NCI-H2029 (cell line): ENCODE measurements at places on chromosomes 6 and 20.

DNA sequence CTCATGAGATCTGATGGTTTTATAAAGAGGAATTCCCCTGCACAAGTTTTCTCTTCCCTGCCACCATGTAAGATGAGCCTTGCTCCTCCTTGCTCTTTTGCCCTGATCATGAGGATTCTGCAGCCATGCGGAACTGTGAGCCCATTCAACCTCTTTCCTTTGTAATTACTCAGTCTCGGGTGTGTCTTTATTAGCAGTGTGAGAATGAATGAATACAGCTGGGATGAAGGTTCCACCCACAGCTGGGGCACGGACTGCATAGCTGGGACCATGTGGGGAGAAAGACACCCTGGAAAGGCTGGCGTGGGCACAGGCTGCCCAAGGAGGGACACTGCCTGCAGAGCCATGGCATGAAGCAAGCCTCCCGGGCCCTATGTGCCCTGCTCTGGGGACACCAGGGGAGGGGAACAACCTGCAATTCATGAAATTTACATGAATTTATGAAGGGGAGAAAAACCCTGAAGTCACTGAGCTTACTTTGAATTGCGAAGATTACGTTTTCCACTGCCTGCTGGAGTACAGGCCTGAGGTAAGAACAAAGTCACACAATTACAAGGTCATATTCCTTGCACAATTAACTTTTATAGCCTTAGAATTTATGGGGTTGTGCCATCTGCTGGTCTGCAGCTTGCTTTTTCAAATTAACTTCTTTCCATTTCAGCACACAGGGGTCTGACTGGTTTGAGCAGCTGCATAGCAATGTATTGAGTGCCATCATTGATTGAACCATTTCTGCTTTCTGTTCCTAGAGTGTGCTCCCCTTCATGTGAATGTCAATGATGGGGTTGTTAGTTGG is 46.2 kb downstream of the SLC22A1 start:
- DNase-seq = no peak

DNA sequence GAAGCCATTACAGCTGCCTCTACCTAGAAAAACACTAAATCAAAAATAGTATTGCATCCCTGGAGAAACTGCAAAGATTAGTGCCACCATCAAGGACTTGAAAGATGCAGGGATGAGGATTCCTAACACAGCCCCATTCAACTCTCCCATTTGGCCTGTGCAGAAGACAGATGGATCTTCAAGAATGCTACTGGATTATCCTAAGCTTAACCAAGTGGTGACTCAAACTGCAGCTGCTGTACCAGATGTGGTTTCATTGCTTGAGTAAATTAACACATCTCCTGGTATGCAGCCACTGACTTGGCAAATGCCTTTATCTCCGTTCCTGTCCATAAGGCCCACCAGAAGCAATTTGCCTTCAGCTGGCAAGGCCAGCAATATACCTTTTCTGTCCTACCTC is 117.4 kb downstream of the TBC1D32 start:
- no peak for DNase-seq

GRCh38 chr6:34248727-34249468 is at the start of gene SMIM29:
TSS of gene SMIM29 (minus strand) at chr6:34249006. CDS start at chr6:34247791, 1,215 bp downstream.
- peak; percentile 95 for DNase-seq

DNA sequence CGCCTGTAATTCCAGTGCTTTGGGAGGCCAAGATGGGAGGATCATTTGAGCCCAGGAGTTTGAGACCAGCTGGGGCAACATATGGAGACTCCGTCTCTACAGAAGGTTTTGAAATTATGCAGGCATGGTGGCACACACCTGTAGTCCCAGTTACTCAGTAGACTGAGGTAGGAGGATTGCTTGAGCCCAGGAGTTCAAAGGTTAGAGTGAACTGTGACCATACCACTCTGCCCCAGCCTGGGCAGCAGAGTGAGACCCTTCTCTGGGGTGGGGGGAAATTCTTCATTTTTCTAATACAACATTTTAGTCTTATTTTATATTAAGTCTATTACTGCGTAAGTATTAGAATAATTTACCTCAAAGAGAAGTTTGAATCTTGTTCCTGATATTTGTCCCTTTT is 20.1 kb upstream of the SUMO4 start:
- DNase-seq = no peak

GRCh38 chr6:50818673-50819072 is at the start of gene TFAP2B:
TSS of gene TFAP2B (plus strand) at chr6:50818871. CDS start at chr6:50818892, 21 bp downstream.
- no peak for DNase-seq

DNA sequence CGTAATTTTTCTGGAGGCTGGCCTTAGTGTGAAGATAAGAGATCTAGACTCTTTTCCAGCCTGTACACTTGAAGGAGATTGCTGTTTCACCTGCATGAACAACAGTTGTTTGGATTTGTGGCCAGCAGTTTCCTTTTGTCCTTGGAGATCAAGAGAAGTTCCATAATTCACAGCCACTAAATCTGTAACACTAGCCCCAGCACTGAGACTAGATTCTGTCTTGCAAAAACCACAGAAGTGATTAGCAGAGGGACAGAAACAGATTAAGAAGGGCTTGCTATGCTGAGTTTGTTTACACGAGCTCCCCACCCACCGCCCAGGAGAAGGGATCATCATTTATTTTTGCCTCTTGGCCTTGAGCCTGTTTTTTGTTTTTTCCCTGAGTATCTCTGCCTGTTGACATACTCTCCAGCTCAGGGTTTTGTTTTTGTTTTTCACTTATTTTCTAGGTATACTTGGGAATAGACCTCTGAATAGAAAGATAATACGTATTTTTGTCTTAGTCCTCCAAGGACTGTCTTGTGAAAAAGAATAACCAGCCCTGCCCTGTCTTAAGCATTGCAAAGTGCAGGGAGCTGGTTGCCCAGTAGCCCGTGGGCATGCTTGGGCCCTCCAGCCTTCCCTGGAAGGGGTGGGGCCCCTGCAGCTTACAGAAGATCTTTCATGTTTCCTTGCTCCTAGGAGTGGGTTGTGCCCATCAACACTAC is 93.1 kb upstream of the SOX4 start:
- DNase-seq = peak; percentile 91

- no peak for DNase-seq
Observed at GRCh38 chr20:17515053-17515452, 16.1 kb downstream of the BFSP1 start.

- no peak for DNase-seq
Observed at GRCh38 chr6:148760568-148761526, 14.0 kb downstream of the UST start.

DNA sequence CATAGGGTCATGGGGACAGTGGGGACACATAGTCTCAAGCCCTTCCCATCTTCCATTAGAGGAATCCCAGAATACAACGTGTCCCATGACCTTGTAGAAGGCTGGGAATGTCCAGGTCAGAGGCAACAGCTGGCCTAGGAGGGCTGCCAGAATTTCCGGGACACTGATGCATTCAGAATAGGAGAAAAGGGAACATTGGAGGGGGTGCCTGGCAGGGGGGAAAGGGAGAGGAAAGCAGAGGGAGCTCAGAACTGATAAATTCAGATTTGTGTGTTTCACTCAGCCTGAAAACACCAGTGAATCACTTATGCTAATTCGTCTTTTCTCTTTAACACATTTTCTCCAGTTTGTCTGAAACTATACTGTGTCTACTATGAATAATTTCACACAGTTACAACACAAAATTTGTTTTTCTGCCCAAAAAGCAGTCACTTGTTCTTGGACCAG is 35.5 kb upstream of the BMP2 start:
- no peak for DNase-seq

DNA sequence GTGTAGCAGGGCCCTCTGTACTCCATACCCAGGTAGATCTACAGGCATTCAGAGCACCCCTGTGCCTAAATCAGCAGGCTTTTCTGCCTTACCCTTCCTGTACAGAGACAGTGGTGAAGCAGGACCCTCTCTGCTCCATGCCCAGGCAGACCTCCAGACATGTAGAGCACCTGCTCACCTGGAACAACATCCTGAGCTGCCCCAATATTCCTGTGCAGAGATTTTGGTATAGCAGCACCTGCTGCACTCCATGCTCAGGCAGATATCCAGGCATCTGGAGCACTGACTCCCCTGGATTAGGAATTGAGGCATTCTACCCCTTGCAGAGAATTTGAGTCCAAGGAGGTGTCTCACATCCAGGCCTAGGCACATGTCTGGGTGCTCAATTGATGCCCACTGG is 12.6 kb upstream of the CST1 start:
- no peak for DNase-seq

- DNase-seq = no peak
Observed at GRCh38 chr6:157429248-157429647, 48.3 kb downstream of the ZDHHC14 start.

GRCh38 chr6:20202324-20202658 is 10.0 kb downstream of the MBOAT1 start:
- no peak for DNase-seq

DNA sequence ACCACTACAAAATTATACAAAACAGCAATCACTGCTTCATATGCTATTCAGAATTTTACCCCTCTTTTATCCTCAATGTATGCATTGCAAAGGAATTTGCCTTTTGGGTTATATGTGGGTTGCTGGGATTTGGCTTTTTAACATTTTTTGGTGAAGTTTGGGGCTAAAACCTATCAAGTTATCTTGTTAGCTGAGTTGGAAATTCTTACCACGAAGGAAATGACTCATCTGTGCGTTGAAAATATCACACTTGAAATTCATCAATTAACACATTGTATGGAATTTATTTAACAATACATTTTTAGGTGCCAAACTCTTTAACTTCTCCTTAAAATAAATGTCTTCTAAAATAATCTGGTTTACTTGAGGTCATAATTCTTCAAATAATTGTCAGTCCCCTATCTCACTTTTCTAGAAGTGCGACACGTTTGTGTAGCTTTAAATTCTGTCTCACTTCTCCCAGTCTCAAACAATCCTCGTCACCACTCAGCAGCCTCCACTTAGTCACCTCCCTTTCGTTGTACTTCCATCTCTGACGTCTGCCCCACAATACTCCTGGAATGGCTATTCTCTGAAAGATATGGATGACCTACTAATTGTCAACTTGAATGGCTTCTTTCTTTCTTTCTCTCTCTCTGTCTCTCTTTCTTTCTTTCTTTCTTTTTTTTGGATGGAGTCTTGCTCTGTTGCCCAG is 88.5 kb downstream of the PHACTR1 start:
- no peak for DNase-seq

DNA sequence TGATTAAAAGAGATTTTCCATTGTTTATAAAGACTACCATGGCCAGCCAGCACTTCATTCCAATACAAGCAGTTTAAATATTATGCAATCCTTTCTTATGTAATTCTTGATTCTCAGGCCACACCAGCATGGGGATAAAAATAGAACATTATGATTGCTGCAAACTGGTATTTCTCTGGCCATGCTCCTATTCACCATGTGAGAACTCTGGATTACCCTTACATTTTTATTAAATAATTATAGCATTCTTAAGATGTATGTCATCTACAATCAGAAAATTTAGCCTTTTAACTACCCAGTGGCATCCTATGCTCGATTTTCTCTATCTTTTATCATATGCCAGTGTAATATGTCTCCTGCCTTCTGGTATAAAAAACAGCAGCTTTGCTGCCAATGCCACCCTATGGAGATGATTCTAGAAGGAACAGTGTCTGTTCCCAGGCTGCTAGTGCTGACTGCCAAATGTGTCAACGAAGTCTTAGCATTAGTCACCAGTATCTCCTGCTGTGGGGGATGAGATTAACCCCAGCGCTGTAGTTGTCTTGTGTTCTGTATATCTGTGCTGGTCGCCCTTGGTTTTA is 501.4 kb downstream of the BCKDHB start:
- no peak for DNase-seq

GRCh38 chr6:142728910-142729481 is 216.0 kb downstream of the HIVEP2 start:
- DNase-seq = no peak

DNA sequence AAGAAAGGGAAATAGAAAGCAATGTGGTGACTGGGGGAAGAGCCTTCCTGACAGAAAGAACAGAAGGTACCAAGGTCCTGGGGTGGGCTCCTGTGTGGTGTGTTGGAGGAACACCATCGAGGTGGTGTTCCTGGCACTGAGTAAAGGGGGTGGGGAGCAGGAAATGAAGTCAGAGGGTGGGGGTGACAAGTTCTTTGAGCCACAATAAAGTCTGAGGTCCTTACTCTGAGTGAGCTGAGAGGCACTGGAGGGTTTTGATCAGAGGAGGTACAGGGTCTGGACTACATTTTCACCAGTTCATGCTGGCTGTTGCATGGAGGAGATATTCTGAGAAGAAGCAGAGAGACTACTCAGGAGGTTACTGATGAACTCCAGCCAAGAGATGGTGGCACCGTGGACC is 198.2 kb downstream of the GMPR start:
- no peak for DNase-seq

DNA sequence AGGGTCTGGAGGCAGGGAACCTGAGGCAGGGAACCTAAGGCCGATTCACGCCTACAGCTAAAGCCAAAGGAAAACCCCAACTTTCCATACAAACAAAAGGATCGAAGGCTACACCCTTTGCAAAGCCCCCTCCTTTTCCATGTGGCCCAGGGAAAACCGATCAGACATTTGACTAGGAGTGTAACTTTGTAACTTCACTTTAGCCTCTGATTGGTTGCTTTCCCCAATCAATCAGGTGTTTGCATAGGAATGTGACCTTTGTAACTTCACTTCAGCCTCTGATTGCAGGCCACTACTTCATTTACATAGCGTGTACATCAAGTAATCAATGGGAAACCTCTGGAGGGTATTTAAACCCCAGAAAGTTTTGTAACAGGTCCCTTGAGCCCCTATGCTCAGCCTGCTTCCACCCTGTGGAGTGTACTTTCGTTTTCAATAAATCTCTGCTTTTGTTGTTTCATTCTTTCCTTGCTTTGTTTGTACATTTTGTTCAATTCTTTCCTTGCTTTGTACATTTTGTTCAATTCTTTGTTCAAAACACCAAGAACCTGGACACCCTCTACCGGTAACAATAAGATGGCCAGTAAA is 43.3 kb downstream of the CHD6 start:
- DNase-seq = no peak

DNA sequence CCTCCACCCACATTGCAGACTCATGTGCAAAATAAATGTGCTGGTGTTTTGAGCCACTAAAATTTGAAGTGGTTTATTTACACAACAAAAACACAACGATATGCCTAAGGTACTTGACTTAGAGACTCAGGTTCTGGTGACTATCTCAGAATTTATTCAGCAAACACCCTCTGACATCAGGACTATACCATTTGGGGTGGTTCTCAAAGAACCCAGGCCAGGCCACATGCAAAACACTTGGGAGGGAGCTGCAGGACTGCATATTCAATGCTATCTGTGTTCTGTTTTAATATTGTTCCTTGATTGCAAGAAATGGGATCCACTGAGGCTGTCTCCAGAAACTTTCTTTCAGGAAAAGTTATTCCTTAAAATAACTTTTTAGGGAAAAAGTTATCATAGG is 91.6 kb downstream of the LINC00237 start:
- DNase-seq = no peak

- no peak for DNase-seq
Observed at GRCh38 chr6:155635416-155635815, 179.8 kb upstream of the NOX3 start.

DNA sequence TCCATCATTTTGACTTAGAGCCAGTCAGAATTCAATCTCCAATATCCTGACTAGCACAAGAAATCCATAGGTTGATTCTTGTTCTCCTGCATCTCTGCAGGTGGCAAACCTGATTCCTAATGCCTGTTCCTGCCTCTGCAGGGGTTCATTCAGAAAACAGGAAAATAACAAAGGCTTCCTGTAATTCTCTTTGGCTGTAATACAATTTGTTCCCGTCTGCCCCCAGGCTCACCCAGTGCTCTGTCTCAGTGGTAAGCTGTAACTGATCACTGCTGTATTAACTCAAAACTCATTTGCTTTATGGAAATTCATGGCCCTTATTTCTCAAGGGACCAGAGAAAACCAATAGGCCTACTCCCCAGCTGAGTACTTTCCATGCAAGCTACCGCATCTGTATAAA is 88.6 kb downstream of the OPRM1 start:
- DNase-seq = no peak
